ENCODE measurements at places on chromosomes 7 and 10.
A peak's percentile ranks its signal among the peaks of the same experiment; 100 is the strongest.

- DNase-seq: peak; percentile 81
Observed at GRCh38 chr7:102916426-102916825, 3.6 kb downstream of the LRRC17 start.

DNA sequence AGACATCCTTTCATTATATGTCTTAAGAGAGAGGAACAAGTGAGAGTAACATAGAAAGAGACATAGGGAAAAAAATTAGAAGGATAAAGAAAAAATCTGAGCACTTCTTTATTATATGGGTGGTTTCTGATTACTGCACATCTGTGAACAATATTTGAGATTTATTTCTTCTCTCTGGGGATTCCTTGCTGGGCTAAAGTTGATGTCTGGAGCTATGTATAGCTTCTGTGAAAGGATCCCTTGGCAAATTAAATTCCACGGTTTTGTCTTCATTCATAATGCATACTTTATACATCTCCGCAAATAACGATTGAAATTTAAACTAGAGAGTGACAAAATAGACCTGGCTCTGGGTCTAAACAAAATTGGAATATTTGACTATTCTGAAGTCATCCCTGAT lies 232.2 kb upstream of the CTBP2 start:
- DNase-seq: no peak

DNA sequence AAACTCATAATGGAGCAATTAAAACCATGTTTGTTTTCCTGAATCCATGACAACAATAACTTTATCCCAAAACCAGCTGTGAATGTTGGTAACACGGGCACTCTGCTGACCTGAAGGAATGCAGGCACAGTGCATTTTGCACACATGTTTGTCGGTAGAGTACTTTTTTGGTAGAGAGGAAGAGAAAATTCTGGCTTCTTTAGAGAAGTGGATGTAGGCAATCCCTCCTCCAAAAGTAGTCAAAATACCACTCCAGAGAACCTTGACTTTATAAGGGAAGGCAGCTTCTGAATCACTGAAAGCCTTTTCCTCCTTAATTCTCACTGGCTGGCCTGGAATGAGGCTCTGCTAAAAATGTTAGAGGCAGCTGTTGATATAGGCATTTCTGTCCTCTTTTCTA lies 15.8 kb upstream of the ACTA2 start:
- DNase-seq: no peak

- DNase-seq: no peak
Observed at GRCh38 chr7:149780636-149781419, 7.4 kb upstream of the ZNF467 start.

DNA sequence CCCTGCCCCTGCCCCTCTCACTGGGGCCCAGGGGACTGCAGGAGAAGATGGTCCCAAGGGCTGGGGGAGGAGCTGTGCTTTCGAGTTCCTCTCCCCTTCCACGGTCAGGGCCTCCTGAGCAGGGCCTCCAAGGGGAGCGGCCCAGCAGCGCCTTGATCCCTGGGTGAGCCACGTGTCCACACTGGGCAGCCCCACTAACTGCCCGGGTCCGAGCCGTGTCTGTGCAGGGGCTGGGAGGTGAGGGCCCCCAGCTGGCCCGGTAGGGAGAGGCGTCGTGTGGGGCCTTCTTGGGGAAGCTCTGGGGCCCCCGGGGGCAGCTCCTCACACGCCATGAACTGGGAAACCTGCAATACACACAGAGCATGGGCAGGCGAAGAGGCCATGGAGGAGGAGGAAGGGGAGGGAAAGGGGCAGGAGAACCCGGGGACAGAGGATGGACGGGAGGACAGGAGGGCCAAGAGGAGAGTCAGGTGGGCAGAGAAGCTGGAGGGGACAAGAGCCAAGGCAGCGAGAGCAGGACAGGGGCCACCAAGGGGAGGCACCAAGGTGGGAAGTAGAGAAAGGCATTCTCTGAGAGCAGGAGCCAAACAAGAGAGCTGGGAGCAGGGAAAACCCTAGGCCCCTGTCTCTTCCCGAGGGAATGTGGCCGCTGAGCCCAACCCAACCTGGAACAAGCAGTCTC lies 32.8 kb downstream of the KCNH2 start:
- DNase-seq: no peak

DNA sequence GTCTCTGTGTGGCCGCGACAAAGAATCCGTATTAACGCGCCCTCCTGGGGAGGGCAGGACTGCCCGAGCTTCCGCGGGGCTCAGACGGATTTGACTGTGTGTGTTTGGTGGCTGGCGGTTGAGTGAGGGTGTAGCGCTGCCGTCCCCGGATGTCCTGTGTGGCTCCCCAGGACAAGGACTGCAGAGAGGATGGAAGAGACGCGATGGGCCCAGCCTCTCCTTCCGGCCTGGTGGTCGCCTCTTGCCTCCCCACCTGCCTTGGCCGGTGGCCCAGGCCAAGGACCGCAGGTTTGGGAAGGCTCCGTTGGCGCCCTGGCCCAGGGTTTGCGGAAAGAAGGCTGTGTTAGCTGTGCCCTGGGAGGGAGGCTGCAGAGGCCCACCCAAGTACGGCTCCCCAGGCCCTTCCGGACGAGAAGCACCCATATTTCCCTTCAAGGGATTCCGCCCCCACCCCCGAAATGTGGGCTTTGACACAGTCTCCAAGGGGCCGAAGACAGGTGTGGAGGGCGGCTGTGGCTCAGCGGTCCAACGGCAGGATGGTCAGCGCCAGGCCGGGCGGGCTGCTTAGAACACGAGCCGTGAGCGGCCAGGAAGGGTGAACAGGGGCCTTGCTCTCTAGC lies 2.3 kb downstream of the UNCX start:
- DNase-seq: no peak

DNA sequence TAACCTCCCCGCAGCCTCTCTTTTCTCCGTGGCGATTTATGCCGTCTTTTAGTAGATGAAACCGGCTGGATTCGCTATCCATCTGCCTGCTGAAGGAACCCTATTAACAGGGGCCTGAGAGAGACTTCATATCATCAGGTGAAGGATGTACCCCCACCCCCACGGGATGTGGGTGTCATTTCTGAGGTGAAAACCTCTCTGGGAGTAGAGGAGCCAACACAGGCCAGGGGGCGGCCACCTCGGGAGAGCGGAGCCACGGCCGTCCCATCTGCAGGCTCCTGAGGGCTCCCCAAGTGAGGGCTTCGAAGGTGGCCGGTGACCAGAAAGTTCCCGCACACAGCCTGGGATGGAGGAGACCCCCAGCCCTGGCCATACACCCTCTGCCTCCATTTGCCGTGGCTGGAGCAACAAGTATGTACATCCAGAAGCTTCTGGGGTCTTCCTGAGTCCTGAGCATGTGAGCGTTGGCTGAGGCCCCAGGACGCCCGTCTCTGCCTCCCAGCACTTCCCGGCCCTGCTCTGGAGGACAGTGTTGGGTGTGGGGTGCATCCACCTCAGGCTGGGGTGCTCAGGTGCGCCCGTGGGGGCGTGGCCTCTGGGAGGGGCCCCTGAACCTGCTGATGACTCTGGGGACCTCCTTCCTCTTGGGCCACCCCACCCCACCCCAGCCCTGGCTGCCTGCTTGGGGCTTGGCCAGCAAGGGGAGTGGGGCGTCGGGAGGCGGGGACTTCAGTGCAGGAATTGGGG lies 84.7 kb downstream of the NKX6-2 start:
- DNase-seq: no peak

DNA sequence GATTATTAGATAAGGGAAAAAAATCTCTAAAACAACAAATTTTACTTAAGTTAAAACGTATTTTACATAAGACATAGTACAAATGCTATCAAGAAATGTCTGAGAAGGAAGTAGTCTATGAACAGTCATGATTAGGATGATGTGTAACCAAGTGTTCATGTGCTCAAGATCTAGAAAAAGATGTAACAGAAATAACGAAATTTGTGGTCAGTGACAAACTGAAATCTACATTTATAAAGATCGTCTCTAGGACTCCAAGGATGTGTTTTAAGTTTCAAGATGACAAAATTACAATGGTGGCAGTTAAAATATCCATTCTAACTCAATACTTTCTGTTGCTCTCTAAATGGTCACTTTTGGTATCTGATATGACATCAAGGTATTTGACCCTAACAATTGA lies 17.2 kb downstream of the PPP3CB start:
- DNase-seq: no peak

- DNase-seq: no peak
Observed at GRCh38 chr10:79145174-79145483, 76.4 kb downstream of the ZMIZ1 start.

GRCh38 chr10:88843171-88843570 lies 8.5 kb downstream of the ANKRD22 start:
- DNase-seq: no peak

Measured in HT1080 (cell line).